ENCODE measurements at places on chromosomes 3 and 15.

GRCh38 chr3:117201901-117202774 is 492.6 kb downstream of the TUSC7 start:
- DNase-seq = no peak

GRCh38 chr3:144491333-144491732 is 519.7 kb downstream of the DIPK2A start:
- DNase-seq = no peak

- peak; percentile 5 for DNase-seq
Observed at GRCh38 chr3:10845839-10846656, 30.0 kb downstream of the SLC6A11 start.

GRCh38 chr3:58792921-58793451 is 126.4 kb upstream of the FAM3D start:
- no peak for DNase-seq

DNA sequence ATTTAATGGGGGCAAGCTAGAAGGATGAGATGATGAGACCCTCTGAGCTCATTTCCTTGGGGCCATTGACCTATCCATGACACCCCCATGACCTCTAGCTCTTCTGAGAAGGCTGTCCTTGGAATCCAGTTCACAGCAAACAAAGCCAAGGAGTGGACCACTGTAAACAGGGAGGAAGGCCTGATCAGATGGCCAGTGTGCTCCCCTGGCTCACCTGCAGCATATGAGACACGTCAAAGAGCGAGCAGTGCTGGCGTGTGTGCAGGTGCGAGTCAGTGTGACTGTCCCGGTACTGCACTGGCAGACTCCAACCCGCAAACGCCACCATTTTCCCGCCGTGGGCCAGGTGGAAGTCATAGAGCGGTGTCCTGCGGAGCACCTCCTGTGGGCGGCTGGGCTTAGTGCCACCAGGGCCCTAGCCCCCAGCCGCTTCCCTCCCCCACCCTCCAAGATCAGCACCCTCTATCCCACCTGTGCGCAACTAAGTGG is 339 bp downstream of the AMT start:
- DNase-seq = no peak

- DNase-seq = no peak
Observed at GRCh38 chr15:69232765-69233164, 65.9 kb upstream of the PAQR5 start.

All from CD4-positive, alpha-beta T cell treated with Interferon alpha-2 for 1 hour (primary cell).